AG08395 (cell line): ENCODE measurements at places on chromosomes 1 and 21.

- DNase-seq: no peak
Measured at GRCh38 chr1:30734106-30734505, 10.7 kb upstream of the MATN1 start.

DNA sequence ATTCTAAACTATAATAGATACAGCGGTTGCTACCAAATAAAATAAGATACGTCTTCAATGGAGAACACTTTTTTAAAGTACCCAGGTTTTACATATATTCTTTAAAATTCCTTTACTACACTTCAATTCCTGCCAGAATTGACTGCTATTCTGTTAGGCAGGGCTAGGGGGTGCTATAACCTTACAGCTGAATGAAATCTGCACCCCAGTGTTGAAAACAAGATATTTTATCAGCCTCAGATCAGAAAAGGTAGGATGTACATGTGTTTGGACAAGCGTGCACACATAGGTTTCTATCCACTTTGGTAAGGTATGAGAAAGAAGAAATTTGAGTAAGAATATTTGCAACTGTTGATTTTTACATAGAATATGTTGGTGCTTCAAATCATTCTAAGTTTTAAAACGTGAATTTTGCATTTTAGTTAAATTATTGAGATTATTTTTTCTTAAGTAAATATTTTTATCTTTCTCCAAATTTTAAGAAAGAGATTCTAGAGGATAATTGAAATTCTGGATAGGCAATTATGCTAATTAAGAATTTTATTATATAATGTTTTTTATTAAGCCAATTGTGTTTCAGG lies 490.8 kb upstream of the ADGRL4 start:
- peak; percentile 40 for DNase-seq

DNA sequence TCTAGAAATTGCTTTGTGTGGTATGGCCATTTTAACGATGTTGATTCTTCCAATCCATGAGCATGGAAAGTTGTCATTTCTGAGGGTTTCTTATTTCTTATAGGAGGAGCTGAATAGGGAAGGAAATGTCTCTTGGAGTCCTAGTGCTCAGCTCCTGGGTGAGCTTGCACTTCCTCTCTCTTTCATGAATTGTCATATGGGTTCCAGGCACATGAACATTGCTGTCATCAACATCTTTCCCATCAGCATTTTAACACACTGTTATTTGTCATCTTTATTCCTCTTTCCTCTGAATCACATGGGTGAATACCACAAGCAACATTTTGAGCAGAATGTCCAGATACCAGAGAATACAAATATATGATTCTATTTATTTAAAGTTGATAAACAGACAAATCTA lies 23.4 kb downstream of the SLAMF6 start:
- no peak for DNase-seq

GRCh38 chr1:231724041-231724440 lies 97.5 kb downstream of the DISC1 start:
- no peak for DNase-seq

DNA sequence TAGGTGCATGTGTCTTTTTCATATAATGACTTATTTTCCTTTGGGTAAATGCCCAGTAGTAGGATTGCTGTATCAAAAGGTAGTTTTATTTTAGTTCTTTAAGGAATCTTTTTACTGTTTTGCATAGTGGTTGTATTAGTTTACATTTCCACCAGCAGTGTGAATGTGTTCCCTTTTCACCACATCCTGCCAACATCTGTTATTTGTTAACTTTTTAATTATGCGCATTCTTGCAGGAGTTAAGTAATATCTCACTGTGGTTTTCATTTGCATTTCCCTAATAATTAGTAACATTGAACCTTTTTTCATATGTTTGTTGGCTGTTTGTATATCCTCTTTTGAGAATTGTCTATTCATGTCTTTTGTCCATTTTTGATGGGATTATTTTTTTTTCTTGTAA lies 1761.9 kb downstream of the PLA2G4A start:
- DNase-seq: no peak

- DNase-seq: no peak
Measured at GRCh38 chr1:239303289-239303688, 83.1 kb upstream of the CHRM3 start.
